Astrocyte (in vitro differentiated cells and primary cell): ENCODE measurements at places on chromosomes 4 and X. TPM values are rescaled to one million over a fixed set of nuclear protein-coding genes. Genes with fewer than 3 reads are reported as not detected.

FDCSP gene
- total RNA-seq, result not detected in 2 replicates

GABRB1 gene
- total RNA-seq, result not detected in 2 replicates

CCKAR gene
- not detected in 2 replicates for total RNA-seq

WDR17 gene
- 1.8 and 2.0 TPM in 2 replicates for total RNA-seq

TEX13B gene
- total RNA-seq, result not detected in 2 replicates

PIR gene
- total RNA-seq, result 5.0 and 5.5 TPM in 2 replicates

CT45A10 gene
- not detected in 2 replicates for total RNA-seq

HEPH gene
- 58.8 and 83.9 TPM in 2 replicates for total RNA-seq

RBMX2 gene
- 19.7 TPM in 2 replicates for total RNA-seq

IL1RAPL2 gene
- 0.16 and 0.22 TPM in 2 replicates for total RNA-seq

SH3BP2 gene
- total RNA-seq, result 33.7 and 35.0 TPM in 2 replicates

STARD8 gene
- total RNA-seq, result 1.0 and 1.3 TPM in 2 replicates

RNF150 gene
- total RNA-seq, result 4.1 and 5.2 TPM in 2 replicates

NEIL3 gene
- 0.53 and 0.91 TPM in 2 replicates for total RNA-seq

RHOH gene
- not detected in 2 replicates for total RNA-seq

AFM gene
- not detected in 2 replicates for total RNA-seq

HSD17B13 gene
- 0.09 TPM in 1 of 2 replicates, not detected in the other for total RNA-seq

SSX4B gene
- total RNA-seq, result not detected in 2 replicates

MMRN1 gene
- total RNA-seq, result 0.17 and 0.34 TPM in 2 replicates

OTUD6A gene
- not detected in 2 replicates for total RNA-seq

SSX1 gene
- total RNA-seq, result not detected in 2 replicates

ADRA2C gene
- total RNA-seq, result 3.2 and 4.2 TPM in 2 replicates

SLC38A5 gene
- 36.0 and 51.6 TPM in 2 replicates for total RNA-seq

SUPT20HL2 gene
- total RNA-seq, result not detected in 2 replicates

USP17L12 gene
- total RNA-seq, result not detected in 2 replicates

CCDC110 gene
- 0.39 and 1.2 TPM in 2 replicates for total RNA-seq

LARP7 gene
- total RNA-seq, result 31.7 and 33.9 TPM in 2 replicates

GUCY1A1 gene
- total RNA-seq, result 0.48 and 1.0 TPM in 2 replicates

ATP2B3 gene
- total RNA-seq, result 0.46 and 0.52 TPM in 2 replicates

P2RY4 gene
- 0.18 TPM in 1 of 2 replicates, not detected in the other for total RNA-seq

PWWP3B gene
- total RNA-seq, result 3.1 and 3.3 TPM in 2 replicates

FAM47A gene
- total RNA-seq, result not detected in 2 replicates

FAT1 gene
- 590 and 591 TPM in 2 replicates for total RNA-seq

TLR1 gene
- total RNA-seq, result 0.54 and 0.70 TPM in 2 replicates

CLIC2 gene
- total RNA-seq, result 0.27 TPM in 1 of 2 replicates, not detected in the other

ASB11 gene
- not detected in 2 replicates for total RNA-seq

MAP3K15 gene
- total RNA-seq, result 1.2 and 2.1 TPM in 2 replicates

GYG2 gene
- 15.5 and 16.3 TPM in 2 replicates for total RNA-seq

BCORL1 gene
- total RNA-seq, result 20.0 and 22.3 TPM in 2 replicates

MAGEA3 gene
- total RNA-seq, result 0.36 and 0.58 TPM in 2 replicates

TMSB15B gene
- 6.3 and 8.0 TPM in 2 replicates for total RNA-seq

GPR34 gene
- not detected in 2 replicates for total RNA-seq

FAM9B gene
- total RNA-seq, result not detected in 2 replicates

GPRASP1 gene
- 2.3 and 2.7 TPM in 2 replicates for total RNA-seq

DOK7 gene
- total RNA-seq, result not detected in 2 replicates

EPGN gene
- total RNA-seq, result 0.54 and 0.77 TPM in 2 replicates

UGT2B15 gene
- total RNA-seq, result not detected in 2 replicates

PDE5A gene
- total RNA-seq, result 2.2 and 3.6 TPM in 2 replicates
